Daoy (cell line): ENCODE measurements at places on chromosomes 4 and X. TPM values are rescaled to one million over a fixed set of nuclear protein-coding genes. Genes with fewer than 3 reads are reported as not detected.

Gene SMR3B
- not detected in 2 replicates for total RNA-seq

Gene EXOC1
- 17.3 and 28.3 TPM in 2 replicates for total RNA-seq

Gene CLNK
- not detected in 2 replicates for total RNA-seq

Gene C1QTNF7
- total RNA-seq: not detected in 2 replicates

Gene PAGE4
- not detected in 2 replicates for total RNA-seq

Gene GCNA
- 0.03 and 0.29 TPM in 2 replicates for total RNA-seq

- DNase-seq: no peak
These were observed 599.7 kb downstream of the ARAP2 start for GRCh38 chr4:35644591-35644990.

DNA sequence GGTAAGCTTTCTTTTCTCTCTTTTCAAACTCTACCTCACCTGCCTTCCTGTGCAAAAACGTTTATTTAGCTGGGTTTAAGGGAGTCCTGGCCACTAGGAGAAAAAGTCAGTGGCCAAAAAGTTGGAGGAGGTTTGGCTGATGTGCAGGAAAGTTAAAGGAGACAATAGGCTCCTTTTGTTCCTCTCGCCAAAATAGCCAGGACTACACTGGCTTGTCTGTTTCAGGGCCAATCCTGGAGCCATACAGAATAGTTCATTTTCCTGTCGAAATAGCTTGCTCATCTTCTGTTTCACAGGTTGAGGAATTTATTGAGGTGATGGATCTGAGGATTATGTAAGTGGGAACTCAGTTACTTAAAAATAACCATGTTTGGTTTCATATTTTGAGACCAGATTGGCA lies 423 bp downstream of the HEPH start:
- DNase-seq: no peak

- peak; percentile 20 for DNase-seq
These were observed 57.0 kb downstream of the RTL9 start for GRCh38 chrX:110415440-110416170.

GRCh38 chr4:129163427-129163826 lies 67.5 kb downstream of the C4orf33 start:
- DNase-seq: no peak

DNA sequence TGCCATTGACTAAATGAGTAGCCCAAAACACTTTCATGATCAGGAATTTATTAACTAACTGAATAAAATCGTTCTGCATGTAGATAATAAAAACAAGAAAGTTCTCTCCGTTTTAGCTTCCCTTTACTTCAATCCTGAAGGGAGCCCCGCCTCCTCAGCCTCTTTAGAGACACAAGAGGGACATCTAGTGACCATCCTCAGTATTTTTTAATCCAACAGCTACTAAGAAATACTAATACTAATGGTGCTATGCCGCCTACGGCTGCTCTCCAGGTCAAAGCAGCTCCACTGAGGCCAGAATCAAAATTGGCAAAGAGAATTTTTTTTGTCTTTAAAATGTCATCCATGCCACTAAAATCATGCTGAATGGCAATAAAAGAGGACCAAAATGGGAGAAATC lies 3.2 kb upstream of the PCDH19 start:
- DNase-seq: peak; percentile 25

- DNase-seq: no peak
These were observed 67.7 kb upstream of the ZXDA start for GRCh38 chrX:57977992-57978391.

DNA sequence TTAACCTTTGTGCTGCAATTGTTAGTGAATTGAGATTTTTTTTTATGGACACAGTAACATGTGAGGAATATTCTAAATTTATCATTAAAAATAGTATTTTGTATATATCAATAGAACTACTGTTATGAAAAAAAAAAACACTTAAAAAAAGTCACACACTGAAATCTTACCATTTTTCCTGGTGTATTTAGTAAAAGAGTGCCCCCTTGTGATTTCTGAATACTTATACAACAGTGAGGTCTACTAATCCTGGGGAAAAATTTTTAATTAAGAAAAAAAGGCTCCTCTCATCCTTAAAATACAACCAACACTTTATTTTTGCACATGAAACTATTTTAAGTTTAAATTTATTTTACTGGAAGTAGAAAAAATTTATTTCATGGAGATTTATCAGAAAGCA lies 56.4 kb upstream of the SPOCK3 start:
- DNase-seq: no peak

- peak; percentile 10 for DNase-seq
These were observed 46.9 kb upstream of the MSANTD1 start for GRCh38 chr4:3201718-3202702.

- DNase-seq: peak; percentile 12
These were observed 8.1 kb downstream of the ETDB start for GRCh38 chrX:135112096-135112729.
